ENCODE measurements at places on chromosomes 3 and 15.

- no peak for DNase-seq
Measured at GRCh38 chr15:99738021-99738847, 5.0 kb upstream of the LYSMD4 start.

GRCh38 chr3:15405448-15406050 is 21.8 kb downstream of the METTL6 start:
- peak; percentile 71 for DNase-seq

DNA sequence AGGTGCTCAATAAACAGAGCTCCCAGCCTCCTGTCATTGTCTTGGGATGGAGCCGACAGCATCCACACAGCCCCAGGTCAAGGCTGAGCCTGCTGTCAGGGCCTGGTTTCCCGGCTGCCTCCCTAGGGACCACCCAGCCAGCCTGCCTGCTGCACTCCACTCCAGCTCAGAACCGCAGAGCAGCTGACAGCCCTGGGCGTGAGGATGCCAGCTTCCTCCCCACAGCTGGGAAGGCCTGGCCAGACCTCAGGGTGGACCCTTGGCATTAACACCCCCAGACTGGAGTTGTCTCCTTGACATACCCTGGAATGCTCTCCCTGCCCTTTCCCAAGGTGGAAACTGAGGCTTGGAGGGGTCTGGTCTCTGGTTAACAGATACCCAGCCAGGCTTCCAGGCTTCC is 112.0 kb downstream of the WNT7A start:
- DNase-seq, result no peak

DNA sequence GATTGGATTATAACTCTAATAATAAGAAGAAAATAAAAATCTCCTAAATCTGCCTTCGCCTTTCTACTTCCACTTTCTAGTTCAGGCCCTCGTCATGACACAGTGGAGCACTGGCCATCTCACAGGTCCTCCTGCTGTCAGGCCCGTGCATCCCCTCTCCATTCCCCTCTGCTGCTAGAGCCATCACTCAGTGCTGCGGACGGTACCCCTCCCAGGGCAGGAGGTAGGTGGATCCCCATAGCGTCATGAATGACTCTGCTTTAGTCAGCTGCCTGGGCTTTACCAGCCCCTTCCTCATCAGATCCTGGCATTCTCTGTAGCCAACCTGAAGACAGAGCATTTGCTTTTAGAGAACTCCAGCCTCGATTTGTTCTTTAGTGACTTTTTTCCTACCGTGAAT is 12.0 kb upstream of the PPP1R2 start:
- DNase-seq, result no peak

GRCh38 chr15:55858661-55859060 is 115.7 kb upstream of the PRTG start:
- DNase-seq, result no peak

GRCh38 chr3:108493862-108494261 is 16.5 kb downstream of the MYH15 start:
- DNase-seq, result no peak

DNA sequence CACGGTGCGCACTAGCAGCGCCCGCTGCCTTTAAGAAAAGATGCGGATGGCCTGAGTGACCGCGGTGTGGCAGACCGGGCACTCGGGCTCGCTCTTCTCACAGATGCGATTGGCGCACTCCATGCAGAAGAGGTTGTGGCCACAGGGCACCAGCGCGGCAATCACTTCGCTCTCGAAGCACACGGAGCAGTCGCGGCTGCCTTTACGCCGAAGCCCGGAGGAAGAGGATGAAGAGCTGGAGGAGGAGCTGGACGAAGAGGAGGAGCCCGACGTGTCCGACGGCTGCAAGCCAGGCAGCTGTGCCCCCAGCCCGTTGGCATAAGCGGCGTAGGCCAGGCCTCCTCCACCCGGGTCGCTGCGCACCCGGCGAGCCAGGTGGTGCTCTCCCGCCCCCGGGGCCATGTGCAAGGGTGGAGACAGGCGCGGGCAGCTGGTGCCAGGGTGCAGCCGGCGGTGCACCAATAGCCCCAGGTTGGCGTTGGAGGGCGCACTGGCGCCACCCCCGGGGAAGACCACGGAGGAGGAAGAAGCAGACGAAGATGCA is 2.6 kb downstream of the MEX3B start:
- DNase-seq, result no peak

DNA sequence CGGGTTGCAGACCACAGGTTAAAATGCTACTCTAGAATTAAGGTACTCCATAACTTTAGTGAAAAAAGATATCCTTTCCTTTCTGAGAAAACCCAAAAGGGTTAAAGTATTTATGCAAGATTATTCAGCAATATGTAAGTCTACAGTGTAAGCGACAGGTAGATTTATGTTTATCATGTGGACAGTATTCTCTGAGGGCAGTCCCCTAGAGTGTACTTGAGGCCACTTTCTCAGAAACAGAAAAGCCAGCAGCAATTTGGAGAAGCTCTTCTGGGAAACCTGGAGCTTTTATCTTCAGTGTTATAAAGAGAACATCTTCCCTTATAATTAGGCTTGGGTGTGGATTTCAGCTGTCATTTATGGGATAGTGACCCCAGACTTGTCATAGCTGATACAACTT is 8.9 kb downstream of the ST3GAL6 start:
- no peak for DNase-seq

DNA sequence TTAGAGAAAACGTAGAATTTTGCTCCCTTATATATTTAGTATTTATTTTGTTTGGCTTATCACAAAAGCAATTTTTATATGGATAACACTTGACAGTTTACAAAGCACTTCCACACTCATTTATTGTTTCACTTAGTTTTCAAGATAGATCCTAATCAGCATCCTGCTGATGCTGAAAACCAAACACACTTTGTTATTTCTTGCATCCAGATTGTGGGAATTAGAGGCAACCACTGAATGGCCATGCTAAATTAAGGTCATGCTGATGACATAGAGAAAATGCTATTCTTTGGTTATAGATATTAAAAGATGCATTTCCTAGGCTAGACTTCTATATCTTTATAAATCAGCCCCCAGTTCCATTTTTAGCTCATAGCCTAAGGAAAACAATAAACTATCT is 474.1 kb upstream of the KCNMB2 start:
- DNase-seq, result no peak

GRCh38 chr3:50572158-50572557 is 2.8 kb downstream of the HEMK1 start:
- DNase-seq, result peak; percentile 66

DNA sequence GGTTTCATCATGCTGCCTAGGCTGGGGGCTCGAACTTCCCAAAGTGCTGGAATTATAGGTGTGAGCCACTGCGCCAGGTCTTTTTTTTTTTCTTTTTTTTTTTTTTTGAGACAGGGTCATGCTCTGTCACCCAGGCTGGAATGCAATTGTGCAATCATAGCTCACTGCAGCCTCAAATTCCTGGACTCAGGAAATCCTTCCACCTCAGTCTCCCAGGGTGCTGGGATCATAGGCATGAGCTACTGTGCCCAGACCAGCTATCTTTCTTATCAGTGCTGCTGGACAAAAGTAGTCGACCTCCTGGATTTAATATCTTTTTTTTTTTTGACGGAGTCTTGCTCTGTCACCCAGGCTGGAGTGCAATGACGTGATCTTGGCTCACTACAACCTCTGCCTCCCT is 60.8 kb downstream of the TFDP2 start:
- DNase-seq, result no peak

DNA sequence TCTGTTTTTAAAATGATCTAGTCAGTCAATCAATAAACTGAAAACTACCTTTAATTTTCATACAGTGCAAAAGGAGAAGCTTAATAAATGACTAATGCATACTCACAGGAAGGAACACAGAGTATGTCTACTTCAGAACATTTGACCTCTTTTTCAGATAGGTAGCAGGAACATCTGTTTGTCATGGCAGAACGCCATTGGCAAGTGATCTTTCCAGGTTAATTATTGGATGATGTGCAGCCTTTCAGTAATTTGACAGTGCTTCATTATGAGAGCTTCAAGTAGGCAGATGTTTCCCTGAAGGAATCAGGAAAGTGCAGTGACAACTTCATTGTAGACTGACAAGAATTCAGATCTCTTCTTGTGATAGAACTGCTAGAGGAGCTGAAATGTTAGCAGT is 325.0 kb downstream of the OTOL1 start:
- no peak for DNase-seq

DNA sequence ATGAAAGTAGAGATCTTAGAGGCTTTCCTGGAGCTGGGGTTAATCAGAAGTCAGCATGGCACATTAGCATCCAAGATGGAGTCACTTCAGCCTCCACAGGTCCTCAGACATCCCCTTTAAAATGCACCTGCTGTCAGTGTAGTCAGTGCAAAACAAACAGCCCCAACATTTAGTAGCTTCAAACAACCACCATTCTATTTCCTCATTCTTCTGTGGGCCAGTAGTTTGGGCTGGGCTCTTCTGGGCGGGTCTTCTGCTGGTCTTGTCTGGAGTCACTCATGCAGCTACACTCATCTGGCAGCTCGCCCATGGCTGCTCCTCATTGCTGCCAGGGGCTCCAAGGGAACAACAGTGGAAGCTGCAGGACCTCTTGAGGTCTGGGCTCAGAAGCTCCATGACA is 99.9 kb downstream of the TLE3 start:
- DNase-seq, result no peak

DNA sequence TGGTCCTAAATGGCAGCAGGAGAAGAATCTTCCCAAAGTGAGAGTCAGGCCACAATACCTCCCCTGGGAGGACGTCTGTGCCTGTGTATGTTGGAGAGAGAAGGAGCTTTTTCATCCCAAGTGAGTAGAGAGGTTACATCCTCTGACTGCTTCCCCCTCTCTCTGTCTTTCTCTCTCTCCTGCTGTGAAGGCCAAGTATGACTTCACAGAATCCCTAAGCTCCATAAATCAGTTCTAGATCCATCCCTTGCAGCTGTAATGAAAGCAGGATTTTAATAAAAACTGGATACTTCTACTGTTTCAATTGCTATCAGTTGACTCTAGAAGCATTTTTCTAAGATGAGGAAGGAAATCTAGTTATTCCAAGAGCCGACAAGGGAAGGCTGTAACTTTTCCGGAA is 389.1 kb upstream of the PROK2 start:
- DNase-seq, result no peak

Measured in inflammatory macrophage treated with lipopolysaccharide for 1 hour (primary cell).